ENCODE measurements at places on chromosomes 6 and 20. TPM values are rescaled to one million over a fixed set of nuclear protein-coding genes. Genes with fewer than 3 reads are reported as not detected.

Gene TULP1
- total RNA-seq, result not detected

Gene OR12D3
- total RNA-seq, result not detected

Gene ZNF341
- 2.6 TPM for total RNA-seq

Gene PREP
- total RNA-seq, result 34.2 TPM

Gene LYRM4
- total RNA-seq, result 29.7 TPM

Gene DNMT3B
- 4.2 TPM for total RNA-seq

Gene RNF182
- 3.3 TPM for total RNA-seq

Gene SMLR1
- not detected for total RNA-seq

Gene SLC17A2
- not detected for total RNA-seq

Gene DIDO1
- 25.0 TPM for total RNA-seq

Gene GATA5
- total RNA-seq, result 0.75 TPM

Gene RSPO4
- not detected for total RNA-seq

Gene KIF25
- total RNA-seq, result not detected

Gene KIF6
- 0.30 TPM for total RNA-seq

Gene SLC2A10
- total RNA-seq, result not detected

Gene GLP1R
- not detected for total RNA-seq

Gene MPC1
- 4.0 TPM for total RNA-seq

Gene TRIM15
- total RNA-seq, result not detected

Gene NFKBIL1
- total RNA-seq, result 11.7 TPM

Gene PRICKLE4
- total RNA-seq, result 0.64 TPM

Gene EDN1
- total RNA-seq, result 37.9 TPM

Gene LY6G6F
- total RNA-seq, result not detected

Gene RBBP8NL
- 0.52 TPM for total RNA-seq

Gene QKI
- 57.1 TPM for total RNA-seq

Gene WDR27
- 10.7 TPM for total RNA-seq

Gene RBPJL
- not detected for total RNA-seq

Gene BEND6
- 0.70 TPM for total RNA-seq

Gene EEF1A2
- 144 TPM for total RNA-seq

Gene NDRG3
- total RNA-seq, result 19.6 TPM

Gene C6orf163
- total RNA-seq, result 0.24 TPM

Gene LIN28B
- total RNA-seq, result 1.2 TPM

Gene TNNC2
- not detected for total RNA-seq

Gene BACH2
- 0.42 TPM for total RNA-seq

Gene MRPS10
- total RNA-seq, result 36.2 TPM

Gene MICA
- total RNA-seq, result 30.3 TPM

Gene GID8
- total RNA-seq, result 20.2 TPM

Gene NFATC2
- total RNA-seq, result 9.3 TPM

Gene KCNB1
- total RNA-seq, result 3.6 TPM

Gene CNR1
- total RNA-seq, result 1.9 TPM

Gene SLPI
- total RNA-seq, result 15.2 TPM

Gene METTL24
- not detected for total RNA-seq

Gene TOMM34
- total RNA-seq, result 39.2 TPM

Gene ERVFRD-1
- not detected for total RNA-seq

Gene PDE10A
- 28.6 TPM for total RNA-seq

Gene EFCAB8
- not detected for total RNA-seq

Gene KIAA1755
- 0.13 TPM for total RNA-seq

Gene ABT1
- 13.1 TPM for total RNA-seq

Gene TAAR8
- not detected for total RNA-seq

Gene FNDC11
- total RNA-seq, result 0.25 TPM

Gene NRSN2
- 62.1 TPM for total RNA-seq

Gene SIRPD
- total RNA-seq, result not detected

Gene FAM209B
- 0.22 TPM for total RNA-seq

Gene NKX2-4
- total RNA-seq, result not detected

Gene SLC32A1
- not detected for total RNA-seq

Gene SLCO4A1
- total RNA-seq, result 14.1 TPM

Gene SCP2D1
- not detected for total RNA-seq

Gene SMPDL3A
- total RNA-seq, result 2.9 TPM
